ENCODE measurements at places on chromosomes 5 and 9.

DNA sequence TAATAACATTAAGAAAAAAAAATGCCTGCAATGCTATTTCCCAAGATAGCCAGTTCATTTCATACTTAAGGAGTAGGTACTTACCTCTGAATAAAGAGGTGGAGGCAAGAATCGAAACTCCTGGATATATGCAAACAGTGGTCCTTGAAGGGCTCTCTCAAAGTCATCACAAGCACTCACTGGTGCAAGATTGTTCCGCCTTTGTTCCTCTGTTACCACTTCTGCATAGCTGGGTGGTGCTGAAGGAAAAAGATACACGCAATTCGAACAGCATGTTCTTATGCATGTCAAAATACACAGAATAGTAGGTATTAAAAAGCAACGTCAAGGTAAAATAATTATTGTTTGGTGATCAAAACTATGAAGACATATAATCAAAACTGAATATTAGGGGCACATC is 9.5 kb downstream of the ARRDC3 start:
- no peak for DNase-seq

GRCh38 chr9:103615994-103616393 is 478.1 kb upstream of the SMC2 start:
- DNase-seq, result no peak

- no peak for DNase-seq
Measured at GRCh38 chr5:128376577-128376976, 161.5 kb downstream of the FBN2 start.

- no peak for DNase-seq
Measured at GRCh38 chr9:113179839-113180238, 29.0 kb downstream of the SLC31A2 start.

- DNase-seq, result no peak
Measured at GRCh38 chr5:10594591-10595210, 30.8 kb downstream of the ANKRD33B start.

DNA sequence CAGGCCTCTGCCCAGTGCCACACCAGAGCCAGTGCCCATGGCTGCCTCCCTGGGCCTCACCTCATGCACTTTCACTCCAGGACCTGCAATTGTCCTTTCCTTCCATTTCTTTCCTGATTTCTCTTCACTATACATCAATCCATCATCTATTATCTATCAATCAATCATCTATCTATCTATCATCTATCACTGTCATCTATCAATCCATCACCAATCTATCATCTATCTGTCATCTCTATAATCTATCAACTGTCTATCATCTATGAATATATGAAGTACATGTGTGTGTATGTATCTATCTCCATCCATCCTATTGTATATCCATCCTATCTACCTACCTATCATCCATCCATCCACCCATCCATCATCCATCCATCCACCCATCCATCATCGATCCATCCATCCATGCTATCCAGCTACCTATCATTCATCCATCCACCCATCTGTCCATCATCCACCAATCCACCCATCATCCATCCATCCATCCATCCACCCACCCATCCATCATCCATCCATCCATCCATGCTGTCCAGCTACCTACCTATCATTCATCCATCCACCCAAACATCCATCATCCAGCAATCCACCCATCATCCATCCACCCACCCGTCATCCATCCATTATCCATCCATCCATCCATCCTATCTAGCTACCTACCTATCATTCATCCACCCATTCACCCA is 26.9 kb downstream of the SLC6A3 start:
- no peak for DNase-seq

DNA sequence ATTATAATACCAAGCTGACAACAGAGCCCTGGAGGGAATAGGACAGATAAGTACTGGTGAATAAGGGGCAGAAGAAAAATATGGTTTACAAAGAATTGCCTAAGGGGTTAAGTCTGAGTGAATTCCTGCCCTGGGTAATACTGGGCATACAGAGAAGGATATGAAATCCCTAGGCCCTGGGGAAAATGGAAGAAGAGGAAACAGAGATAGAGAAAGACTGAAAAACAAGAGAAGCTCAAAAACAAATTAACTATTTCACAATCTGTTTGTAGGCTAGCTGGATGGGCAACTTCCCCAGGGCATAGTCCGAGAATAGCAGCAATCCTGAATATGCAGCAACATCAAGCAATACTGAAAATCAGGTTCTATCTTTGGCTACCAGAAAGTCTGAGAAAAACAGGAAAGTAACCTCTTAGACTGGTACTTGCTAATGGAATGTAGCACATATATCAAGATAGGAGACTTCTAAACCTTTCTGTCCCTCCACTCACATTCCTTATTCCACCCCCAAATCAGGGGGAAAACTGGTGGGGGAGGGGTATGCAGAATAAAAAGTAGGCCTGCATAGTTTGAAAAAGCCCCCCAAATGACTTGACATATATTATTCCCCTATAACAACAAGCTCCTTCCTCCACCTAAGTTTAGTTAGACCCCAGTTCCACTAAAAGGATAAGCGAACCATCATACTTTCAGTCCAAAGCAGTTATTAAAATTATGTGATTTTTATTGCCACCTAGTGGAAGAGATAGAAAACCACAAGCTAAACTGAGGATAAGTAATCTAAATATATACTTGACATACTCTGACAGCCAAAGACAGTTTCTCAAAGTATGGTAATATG is 20.6 kb downstream of the SLC38A9 start:
- DNase-seq, result no peak

DNA sequence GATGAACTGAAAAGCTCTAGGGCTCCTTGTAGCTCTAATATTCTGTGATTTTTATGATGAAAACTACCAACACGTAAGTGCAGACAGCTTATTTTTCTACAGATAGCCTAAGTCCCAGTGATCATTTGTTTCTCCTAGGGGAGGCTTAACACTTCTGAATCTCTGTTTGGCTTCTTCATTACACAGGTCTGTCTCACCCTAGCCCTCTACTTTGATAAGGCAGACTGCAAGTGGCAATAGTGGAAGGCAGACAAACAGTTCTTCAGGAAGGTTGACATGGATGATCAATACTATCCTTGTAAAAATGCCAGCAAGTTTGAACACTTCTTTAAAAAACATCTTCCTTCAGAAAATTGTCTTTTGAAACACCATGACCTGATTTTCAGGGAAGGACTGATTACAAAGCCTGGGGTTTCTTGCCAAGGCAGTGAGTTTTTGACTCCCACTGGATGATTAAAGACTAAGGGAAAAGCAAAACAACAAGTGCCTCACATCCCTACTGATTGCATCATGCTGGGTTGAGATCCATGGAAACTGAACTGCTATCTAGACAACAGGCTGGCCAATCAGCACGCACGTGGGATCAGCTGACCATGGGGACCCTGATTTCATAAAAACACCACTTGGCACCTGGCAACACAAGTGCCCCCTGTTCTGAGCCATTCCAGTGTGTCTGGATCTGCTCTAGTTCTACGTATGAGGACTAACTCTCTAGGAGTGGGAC is 212.2 kb downstream of the SMARCA2 start:
- DNase-seq, result no peak

GRCh38 chr9:68595868-68596267 is 55.2 kb upstream of the TMEM252 start:
- DNase-seq, result no peak

DNA sequence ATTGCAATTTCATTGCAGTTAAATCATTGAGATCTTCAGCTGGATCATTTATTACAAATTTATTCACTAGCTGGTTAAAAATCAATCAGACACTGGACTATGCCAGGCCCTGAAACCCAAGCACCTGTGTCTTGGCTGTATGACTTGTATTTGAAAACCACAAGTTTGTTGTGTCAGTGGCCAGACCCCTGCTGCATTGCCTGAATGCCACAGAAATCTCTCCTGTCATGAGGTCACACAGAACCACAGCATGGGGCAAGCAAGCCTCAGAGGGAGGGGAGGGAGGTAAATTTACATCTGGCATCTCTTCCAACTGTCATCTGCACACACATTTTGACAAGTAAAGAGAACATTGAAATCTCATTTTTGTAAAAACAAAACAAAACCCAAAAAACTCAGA is 90.0 kb downstream of the ARRDC3 start:
- DNase-seq, result no peak

DNA sequence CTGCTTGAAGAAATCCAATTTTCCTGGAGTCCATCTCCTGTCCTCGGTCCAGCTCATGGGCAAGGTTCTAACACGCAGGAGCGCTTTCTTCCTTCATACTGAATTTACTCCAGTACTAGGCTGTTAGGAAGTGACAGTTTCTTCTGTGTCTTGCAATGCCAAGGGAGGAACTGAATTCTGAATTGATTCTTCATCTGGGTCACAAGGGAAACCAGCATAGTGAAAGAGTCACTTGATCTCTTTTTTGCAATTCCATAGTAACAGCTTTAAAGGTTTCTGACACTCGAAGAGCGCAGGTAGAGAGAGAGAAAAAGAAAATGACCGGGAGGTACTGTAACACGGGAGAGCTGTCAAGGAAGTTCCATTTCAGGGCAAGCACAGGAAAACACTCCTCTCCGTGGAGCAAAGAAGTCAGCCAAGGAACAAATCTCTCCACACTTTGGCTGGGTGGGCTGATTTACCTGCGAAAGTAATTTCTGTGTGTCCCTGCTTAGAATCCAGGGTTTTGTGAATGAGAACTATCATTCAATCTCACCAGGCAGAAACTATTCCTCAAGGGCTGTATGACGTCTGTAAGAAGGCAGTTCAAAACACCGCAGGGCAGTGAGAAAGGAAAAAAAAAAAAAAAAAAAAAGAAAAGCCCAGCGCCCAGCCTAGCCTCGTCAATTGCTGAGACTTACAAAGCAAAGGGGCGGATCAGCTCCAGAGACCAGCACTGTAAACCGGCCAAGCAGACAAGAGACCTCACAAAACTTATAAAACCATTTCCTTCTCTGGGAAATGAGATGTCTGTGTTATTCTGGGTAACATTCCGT is 617.8 kb downstream of the PDE4D start:
- no peak for DNase-seq

- DNase-seq, result no peak
Measured at GRCh38 chr5:71924325-71924724, 182.9 kb upstream of the MAP1B start.

DNA sequence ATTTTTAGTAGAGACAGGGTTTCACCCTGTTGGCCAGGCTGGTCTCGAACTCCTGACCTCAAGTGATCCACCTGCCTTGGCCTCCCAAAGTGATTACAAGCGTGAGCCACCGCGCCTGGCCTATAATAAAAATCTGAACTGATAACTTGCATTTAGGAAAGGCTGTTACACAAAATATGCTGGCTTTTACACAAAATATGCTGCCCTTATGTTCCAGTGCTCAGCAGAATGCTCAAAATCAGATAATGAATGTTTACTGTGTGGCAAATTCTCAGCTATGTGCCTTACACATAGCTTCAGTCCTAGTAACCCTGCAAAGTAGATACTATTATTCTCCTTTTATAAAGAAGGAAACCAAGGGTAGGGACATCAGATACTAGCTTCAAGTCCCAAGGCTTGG is 141.3 kb upstream of the MSX2 start:
- no peak for DNase-seq

GRCh38 chr5:4337519-4337918 is 741.9 kb downstream of the IRX1 start:
- DNase-seq, result no peak

- DNase-seq, result no peak
Measured at GRCh38 chr9:17380126-17380861, 198.6 kb upstream of the SH3GL2 start.

- DNase-seq, result no peak
Measured at GRCh38 chr9:134288746-134289145, 37.5 kb upstream of the RXRA start.

DNA sequence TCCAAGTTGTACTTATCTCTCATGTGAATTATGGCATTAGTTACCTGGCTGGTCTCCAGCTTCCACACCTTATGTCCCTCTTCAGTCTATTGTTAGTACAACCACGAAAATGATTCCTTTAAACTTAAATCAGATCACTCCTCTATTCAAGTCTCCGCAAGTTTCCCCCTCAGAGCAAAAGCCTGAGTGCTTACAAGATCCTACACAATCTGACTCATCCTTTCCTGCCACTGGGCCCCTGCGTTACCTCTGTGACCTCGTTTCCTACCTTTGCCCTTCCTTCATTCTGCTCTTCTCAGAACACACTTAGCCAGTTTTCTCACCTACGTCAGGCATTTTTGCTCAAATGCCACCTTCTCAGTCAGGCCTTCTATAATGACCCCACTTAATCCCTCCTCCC is 45.1 kb upstream of the GLIS3 start:
- DNase-seq, result no peak

- DNase-seq, result no peak
Measured at GRCh38 chr5:36389245-36389644, 87.5 kb upstream of the RANBP3L start.

DNA sequence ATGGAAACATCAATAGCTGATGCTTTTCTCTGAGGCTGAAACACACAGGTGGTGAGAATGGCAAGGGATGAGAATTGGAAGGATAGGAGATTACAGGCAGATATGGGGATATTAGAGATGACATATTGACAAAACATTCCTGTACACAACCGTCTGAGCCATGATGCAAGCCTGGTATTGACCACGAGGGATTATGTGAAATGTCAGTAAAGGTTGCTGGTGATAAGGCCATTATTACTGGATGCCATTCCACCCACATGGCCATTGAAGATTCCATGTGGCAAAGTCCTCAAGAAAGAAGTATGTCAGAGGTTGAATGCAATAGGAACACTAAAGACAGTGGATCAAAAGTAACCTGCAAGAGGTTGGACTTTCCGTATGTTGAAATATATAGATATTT is 15.7 kb downstream of the GRAMD2B start:
- DNase-seq, result no peak

DNA sequence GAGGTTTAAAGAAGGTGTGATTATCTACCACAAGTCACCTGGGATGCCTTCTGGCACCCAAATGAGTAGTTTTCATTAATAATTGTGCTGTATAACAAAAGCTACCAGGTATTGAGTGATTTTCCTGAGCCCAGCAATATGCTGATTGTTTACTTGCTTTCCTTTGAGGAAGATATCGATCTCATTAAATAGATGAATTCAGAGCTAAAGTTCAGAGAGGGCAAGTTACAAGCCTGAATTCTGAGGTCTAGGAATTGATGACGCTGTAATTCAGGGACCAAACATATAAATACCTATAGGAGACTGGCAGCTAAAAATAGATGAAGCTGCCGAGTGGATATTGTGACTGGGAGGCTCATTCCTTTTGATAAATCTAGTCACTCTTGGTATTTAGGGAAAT is 1.1 kb downstream of the ERCC6L2 start:
- no peak for DNase-seq

DNA sequence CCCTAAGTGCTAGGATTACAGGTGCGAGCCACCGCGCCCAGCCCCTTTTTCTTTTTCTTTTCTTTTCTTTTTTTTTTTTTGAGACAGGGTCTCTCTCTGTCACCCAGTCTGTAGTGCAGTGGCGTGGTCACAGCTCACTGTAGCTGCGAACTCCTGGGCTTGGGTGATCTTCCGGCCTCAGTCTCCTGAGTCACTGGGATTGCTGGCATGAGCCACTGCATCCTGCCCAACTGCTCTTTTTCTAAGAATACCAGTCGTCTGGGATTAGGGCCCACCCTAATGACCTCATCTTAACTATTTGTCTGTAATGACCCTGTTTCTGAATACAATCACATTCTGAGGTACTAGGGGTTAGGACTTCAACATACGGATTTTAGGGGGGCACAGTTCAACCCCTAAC is 34.1 kb upstream of the NANS start:
- DNase-seq, result no peak

Measured in T-helper 22 cell (primary cell).